ENCODE measurements at places on chromosomes 7 and 10.

- DNase-seq: no peak
Measured at GRCh38 chr7:158263964-158264748, 323.5 kb downstream of the PTPRN2 start.

GRCh38 chr7:87059525-87060287 is at the start of gene ELAPOR2:
ELAPOR2 (minus strand) TSS chr7:87059654; CDS start chr7:87059513, 141 bp downstream.
- peak; percentile 7 for DNase-seq

- no peak for DNase-seq
Measured at GRCh38 chr7:47937711-47938573, 10.3 kb downstream of the PKD1L1 start.

- no peak for DNase-seq
Measured at GRCh38 chr7:121402701-121403100, 6.6 kb upstream of the FAM3C start.

DNA sequence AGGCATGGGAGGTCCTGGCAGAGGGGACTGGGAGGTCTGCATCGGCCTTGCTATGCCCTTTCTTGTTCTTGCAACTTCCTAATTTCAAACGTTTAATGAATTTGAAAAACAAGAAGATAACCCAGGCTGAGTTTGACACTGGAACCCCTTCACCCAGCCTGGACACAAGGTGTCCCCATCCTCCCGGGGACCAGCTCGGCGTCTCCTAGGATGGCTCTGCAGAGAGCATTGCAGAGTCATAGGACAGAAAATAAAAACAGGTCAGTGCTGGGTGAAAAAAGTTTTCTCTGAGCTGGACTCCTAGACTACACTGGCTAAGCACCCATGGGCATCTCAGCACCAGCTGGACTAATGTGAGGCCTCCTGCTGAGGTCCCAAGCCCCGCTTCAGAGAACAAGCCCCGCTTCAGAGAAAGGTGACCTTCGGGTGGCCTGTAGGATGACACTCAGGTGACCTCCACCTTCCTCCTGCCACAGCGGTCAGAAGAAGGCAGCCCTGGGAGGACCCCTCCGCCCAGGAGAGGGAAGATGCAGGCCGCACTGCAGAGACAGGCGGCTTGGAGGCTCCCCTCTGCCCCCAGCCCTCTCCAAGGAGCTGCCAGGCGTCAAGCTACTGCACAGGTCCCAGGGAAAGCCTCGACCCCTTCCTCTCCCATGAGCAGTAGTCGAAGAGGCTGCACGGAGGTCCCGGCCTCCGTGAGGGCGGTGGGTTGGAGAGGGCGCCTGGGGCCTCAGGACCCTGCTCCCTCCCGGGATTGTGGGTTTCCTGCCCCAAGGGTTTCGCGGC is 9.3 kb upstream of the UNCX start:
- DNase-seq: no peak
